NCI-H748 treated with DMSO at 0.1 percent for 48 hours (cell line): ENCODE measurements at places on chromosomes 13 and 19.

DNA sequence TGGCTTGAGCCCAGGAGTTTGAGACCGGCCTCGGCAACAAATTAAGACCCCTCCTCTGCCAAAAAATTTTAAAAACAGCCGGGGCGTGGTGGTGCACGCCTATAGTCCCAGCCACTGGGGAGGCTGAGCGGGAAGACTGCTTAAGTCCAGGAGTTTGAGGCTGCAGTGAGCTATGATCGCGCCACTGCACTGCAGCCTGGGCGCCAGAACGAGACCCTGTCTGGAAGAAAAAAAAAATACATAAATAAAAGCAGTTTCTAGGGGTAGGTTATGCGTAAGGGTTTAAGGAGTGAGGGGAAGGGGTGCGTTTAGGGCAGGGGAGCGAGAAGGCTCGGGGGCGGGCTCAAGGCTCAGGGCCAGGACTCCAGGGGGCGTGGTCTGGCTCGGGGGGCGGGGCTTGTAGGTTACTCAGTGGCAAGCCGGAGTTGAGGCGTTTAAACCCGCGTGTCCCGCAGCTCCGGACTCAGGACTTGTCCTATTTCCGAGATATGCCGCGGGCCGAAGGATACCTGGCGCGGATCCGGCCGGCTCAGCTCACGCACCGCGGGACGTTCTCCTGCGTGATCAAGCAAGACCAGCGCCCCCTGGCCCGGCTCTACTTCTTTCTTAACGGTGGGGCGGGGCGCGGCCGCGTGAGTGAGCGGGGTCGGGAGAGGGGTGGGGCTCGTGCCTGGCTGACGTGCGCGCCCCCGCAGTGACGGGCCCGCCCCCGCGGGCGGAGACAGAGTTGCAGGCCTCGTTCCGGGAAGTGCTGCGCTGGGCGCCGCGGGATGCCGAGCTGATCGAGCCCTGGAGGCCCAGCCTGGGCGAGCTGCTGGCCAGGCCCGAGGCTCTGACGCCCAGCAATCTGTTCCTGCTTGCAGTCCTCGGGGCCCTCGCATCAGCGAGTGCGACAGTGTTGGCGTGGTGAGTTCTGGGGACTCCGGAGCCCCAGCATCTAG is 10.7 kb downstream of the SPACA6 start:
- DNase-seq = peak; percentile 85

GRCh38 chr13:81393721-81394120 is 1052.8 kb upstream of the SPRY2 start:
- DNase-seq = no peak

- no peak for DNase-seq
Observed at GRCh38 chr13:62593804-62594203, 1178.2 kb upstream of the PCDH20 start.

GRCh38 chr13:31038834-31039552 is 106.5 kb downstream of the TEX26 start:
- no peak for DNase-seq
